ENCODE measurements at places on chromosomes 5 and 9. TPM values are rescaled to one million over a fixed set of nuclear protein-coding genes. Genes with fewer than 3 reads are reported as not detected.

The TRIM36 gene
- total RNA-seq, result 2.4 TPM

The IL31RA gene
- 1.2 TPM for total RNA-seq

The CARD6 gene
- total RNA-seq, result 5.9 TPM

The PAEP gene
- not detected for total RNA-seq

The C9 gene
- 1.1 TPM for total RNA-seq

The NEUROG1 gene
- not detected for total RNA-seq

The OLFM1 gene
- total RNA-seq, result 4.0 TPM

The WDR31 gene
- 1.3 TPM for total RNA-seq

The SPATA31A3 gene
- not detected for total RNA-seq

The DNAI1 gene
- 0.12 TPM for total RNA-seq

The TLX3 gene
- not detected for total RNA-seq

The BARHL1 gene
- total RNA-seq, result not detected

The GTF3C4 gene
- total RNA-seq, result 14.2 TPM

The ZNF367 gene
- 3.9 TPM for total RNA-seq

The CDH6 gene
- 21.6 TPM for total RNA-seq

The TEX10 gene
- 44.5 TPM for total RNA-seq

The MAML1 gene
- total RNA-seq, result 6.2 TPM

The SDHA gene
- total RNA-seq, result 133 TPM

The FBN2 gene
- total RNA-seq, result 95.7 TPM

The ISCA1 gene
- 17.5 TPM for total RNA-seq

The NUTM2G gene
- total RNA-seq, result not detected

The MAP1B gene
- 215 TPM for total RNA-seq

The PCAT7 gene
- total RNA-seq, result not detected

The PCDHGA8 gene
- 1.1 TPM for total RNA-seq

The SPDL1 gene
- 39.3 TPM for total RNA-seq

The SV2C gene
- not detected for total RNA-seq

The CYLC2 gene
- not detected for total RNA-seq

The DIAPH1 gene
- total RNA-seq, result 24.2 TPM

The BNC2 gene
- total RNA-seq, result 33.9 TPM

The NME5 gene
- total RNA-seq, result 1.7 TPM

The CER1 gene
- not detected for total RNA-seq

The LHX2 gene
- not detected for total RNA-seq

The FAM151B gene
- 4.6 TPM for total RNA-seq

The NKD2 gene
- total RNA-seq, result not detected

Data from uterine smooth muscle cell (primary cell).